ENCODE measurements at places on chromosomes 13 and 19.

DNA sequence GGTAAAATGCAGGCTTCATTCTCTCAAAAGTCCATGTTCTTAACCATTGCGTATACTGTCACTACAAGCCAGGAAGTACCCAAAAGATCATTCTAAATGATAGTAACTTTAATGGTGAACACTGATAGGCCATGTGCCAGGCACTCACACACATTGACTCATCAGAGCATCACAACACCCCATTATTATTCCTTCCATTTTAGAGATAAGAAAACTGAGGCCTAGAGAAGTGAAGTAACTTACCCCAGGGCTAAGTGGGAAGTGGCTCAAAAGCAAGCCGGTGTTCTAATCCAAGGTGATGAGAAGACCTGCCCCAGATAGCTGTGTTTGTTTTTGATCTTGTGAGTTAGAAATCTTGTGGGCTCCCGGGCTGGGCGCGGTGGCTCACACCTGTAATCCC, 1.4 kb upstream of the PHLDB3 start:
- DNase-seq, result no peak

DNA sequence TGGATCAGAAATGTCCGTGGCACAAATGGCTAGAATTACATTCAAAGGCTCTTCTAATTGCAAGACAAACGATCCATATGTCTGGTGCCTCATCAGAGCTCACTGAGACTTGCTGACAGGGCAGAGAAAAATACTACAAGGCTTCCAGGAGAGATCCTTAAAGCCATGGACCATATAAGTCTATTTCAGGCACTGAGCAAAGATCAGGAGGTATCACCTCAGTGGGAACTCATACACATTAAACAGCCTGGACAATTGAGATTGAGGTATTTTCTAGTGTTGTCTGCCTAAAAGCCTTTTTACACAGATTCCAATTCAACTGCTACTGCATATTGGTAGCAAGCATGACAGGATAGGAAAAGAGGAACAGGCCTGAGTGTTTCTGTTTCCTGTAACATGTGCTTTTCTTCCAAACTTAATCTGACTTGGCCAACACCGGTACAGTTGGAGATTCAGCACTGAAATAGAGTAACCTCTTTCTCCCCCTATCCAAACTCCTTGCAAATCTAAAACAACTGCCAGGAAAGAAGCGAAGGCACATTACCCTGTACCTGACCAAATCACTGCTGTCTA, 65.9 kb downstream of the SERP2 start:
- no peak for DNase-seq

DNA sequence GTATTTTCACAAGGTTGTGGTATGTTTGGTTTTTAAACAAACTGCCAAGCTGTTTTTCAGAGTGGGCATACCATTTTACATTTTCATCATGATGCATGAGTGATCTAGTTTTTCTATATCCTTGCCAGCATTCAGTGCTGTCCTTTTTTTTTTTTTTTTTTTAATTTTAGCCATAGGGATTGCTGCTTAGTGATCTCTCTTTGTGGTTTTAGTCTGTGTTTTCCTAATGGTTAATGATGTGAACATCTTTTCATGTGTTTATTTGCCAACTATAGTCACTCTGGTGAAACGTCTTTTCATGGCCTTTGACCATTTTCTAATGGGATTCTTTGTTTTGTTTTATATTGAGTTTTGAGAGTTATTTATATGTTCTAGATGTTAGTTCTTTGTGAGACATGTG, 59.7 kb downstream of the SHISA2 start:
- DNase-seq, result no peak

DNA sequence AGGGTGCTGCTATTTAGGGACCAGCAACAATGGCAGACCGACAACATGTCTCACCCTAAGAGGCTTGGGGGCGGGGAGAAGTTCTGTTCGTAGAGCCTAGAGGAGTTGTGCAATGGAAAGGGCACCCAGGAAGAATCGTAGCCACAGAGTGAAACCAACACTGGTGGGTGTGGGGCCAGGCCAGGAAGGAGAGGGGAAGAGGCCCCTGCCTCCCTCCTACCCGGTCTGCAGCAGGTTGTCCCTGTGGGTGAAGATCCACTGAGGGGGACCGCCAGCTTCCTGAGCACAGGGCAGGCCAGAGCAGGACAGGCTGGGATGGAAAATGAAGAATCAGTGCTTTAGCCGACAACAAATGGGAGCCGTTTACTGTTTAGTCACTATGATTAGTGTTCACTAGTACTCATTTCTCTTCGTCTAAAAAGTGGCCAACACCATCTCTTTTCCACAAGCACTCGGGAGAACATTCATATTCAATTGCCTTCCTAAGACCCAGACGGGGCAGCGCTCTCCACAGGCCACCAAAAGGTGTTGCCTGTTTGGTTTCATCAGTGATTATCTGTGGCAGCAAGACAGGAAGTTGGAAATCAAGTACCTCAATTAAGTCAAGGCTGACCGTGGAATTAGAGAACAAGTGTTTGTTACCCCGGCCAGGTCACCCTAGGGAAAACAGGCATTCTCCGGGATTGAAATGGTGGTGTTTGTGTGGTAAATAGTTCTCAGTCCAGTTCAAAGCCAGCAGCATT, 1.1 kb upstream of the ATP11A start:
- DNase-seq, result no peak

- no peak for DNase-seq
Observed at GRCh38 chr19:33376941-33377557, 3.5 kb downstream of the CEBPG start.

- DNase-seq, result no peak
Observed at GRCh38 chr19:49591731-49592485, 926 bp downstream of the PRR12 start.

GRCh38 chr19:16940626-16941025, 51.8 kb downstream of the F2RL3 start:
- no peak for DNase-seq

- no peak for DNase-seq
Observed at GRCh38 chr13:97117388-97117910, 104.7 kb upstream of the MBNL2 start.

DNA sequence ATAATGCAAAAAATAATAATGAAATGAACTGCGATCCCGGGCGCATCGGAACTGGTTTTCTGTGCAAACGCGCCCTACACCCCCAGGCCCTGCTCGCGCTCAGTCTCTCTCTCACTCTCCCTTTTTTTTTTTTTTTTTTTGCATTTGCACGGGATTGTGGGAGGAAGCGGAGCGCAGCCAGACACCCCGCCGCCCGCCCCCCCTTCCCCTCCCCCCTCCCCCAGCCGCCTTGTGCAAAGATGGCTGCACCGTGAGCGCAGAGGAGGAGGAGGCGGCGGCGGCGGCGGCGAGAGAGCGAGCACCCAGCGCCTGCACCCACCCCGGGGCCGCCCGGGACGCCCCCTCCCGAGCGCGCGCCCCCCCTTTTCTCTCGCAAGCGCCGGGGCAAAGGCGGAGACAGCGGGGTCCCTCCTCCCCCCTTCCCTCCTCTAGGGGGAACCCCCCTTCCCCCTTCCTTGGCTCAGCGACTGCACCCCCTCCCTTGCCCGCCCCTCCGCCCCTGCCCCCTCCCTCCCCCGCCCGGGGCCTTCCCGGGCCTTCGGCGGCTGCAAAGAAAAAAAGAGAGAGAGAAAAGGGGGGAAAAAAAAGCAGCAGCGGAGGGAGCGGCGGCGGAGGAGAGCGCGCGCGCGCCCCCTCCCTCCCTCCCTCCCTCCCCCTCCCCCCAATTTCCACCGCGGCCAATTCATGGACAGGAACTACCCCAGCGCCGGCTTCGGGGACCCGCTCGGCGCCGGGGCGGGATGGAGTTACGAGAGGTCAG, at the start of gene PRR12:
Gene PRR12 (plus strand): TSS at position 212 of the 760 bp plus-strand sequence. CDS start 473 bp downstream, at position 685.
- DNase-seq, result peak; percentile 53

GRCh38 chr13:53200498-53201453, 172.2 kb downstream of the OLFM4 start:
- DNase-seq, result peak; percentile 19

- DNase-seq, result no peak
Observed at GRCh38 chr19:57587529-57587928, 3.6 kb downstream of the ZIK1 start.

DNA sequence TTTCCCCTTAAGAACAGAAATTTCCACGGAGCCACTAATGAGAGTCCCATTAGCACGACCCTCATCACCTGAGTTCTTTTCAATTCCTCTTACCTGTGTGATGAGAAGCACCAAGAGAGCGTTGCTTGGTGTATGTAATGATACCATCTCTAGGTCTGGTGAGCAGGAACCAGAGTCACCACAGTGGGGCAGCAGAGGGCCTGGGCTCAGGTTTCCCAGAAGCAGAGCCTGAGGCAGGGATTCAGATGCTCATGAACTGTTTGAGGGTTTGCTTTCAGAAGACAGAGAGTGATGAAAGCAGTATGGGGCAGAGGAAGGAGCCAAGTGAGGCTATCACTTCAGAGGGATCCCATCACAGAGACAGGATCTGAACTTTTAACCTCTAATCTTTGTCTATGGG, 3.1 kb upstream of the PTPRH start:
- no peak for DNase-seq

DNA sequence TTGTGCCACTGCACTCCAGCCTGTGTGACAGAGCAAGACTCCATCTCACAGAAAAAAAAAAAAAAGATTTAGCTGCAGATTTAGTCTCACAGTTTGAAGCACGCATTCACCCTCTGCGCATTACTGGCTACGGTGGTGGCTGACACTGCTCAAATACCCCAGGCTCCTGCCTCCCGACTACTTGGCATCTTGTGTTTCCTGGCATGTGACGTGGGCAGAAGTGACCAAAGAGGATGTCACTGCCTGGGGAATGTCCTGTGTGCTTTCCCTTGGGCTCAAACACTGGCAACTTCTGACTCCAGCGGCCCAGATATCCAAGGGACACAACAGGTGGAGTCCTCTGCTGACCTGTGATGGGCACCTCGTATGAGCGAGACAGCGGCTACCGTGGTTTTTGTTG, 24.7 kb upstream of the EIF3G start:
- no peak for DNase-seq

- DNase-seq, result no peak
Observed at GRCh38 chr13:29758531-29759114, 91.8 kb downstream of the UBL3 start.

DNA sequence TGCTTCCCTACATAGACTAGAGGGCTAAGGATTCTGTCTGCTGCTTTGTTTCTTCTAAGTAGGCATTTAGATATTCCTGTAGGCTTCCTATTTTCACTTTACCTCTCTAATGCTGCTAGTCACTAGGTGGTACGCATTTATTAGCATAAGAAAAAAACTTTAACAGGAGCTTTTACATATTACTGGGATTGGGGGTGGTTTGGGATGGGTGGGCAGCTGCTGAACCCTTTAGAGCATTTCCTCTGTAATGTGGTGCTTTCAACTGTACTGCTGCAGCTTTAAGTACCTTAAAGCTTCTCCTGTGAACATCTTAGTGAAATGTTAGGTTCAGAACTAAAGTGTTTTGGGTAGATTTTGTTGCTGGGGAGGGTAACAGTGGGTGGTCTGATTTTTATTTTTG, 92.6 kb downstream of the ZNF486 start:
- no peak for DNase-seq

- no peak for DNase-seq
Observed at GRCh38 chr19:39335168-39335548, 685 bp downstream of the GMFG start.

DNA sequence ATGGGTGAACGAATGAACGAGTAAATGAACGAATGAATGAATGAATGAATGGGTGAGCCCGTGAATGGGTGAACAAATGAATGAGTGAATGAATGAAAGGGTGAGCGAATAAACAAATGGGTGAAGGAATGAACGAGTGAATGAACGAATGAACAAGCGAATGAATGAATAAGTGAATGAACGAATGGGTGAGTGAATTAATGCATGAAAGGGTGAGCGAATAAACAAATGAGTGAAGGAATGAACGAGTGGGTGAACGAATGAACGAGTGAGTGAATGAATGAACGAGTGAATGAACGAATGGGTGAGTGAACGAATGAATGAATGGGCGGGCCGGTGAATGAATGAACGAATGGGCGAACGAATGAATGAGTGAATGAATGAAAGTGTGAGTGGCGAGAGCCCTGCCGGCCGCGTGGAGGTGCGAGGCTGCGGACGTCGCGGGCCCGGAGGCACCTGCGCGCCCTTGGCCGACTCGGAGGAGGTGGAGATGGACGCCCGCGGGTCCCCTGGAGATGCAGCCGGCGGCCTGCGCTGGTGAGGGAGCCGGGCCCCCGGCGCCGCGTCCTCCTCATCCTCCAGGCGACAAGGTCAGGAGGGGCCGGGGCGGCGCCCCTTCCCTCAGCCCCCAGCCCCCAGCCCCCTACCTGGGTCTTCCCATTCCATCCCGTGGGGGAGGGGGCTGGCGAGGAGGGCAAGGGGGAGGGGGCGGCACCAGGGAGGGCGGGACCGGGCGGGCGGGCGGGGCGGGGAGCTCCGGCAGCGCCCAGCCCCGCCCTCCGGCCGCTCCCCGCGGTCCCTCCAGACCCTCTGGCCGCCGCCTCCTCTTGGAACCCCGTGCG, 15.4 kb downstream of the ANKRD24 start:
- DNase-seq, result no peak

- no peak for DNase-seq
Observed at GRCh38 chr19:33287927-33288326, 14.4 kb downstream of the CEBPA start.

GRCh38 chr13:95354680-95355487, 53.6 kb upstream of the ABCC4 start:
- no peak for DNase-seq

- no peak for DNase-seq
Observed at GRCh38 chr13:40377783-40378182, 288.7 kb downstream of the FOXO1 start.

- DNase-seq, result no peak
Observed at GRCh38 chr13:103066781-103067345, 646 bp upstream of the SLC10A2 start.

- DNase-seq, result no peak
Observed at GRCh38 chr19:6470173-6470572, 6.1 kb downstream of the CRB3 start.

- DNase-seq, result no peak
Observed at GRCh38 chr19:5692723-5693194, 2.7 kb downstream of the RPL36 start.

- no peak for DNase-seq
Observed at GRCh38 chr13:103044056-103044455, 22.2 kb downstream of the SLC10A2 start.

DNA sequence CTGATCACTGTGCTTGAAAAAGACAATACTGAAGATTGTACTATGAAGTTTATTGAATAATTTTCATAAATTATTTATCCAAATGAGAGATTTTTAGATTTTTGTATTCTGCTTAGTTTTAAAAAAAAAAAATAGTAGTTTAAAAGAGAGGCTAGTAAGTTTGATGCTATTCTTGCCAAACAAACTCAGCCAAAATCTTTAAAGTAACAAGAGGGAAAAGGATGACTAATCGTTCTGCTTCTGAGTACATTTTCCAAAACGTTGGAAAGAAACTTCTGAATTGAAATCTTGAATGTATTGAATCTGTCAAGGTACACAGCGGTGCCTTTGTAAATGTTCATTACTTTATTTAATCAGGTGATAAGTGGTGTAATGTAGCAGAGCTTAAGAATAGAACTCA, 34.4 kb downstream of the NUP58 start:
- no peak for DNase-seq

DNA sequence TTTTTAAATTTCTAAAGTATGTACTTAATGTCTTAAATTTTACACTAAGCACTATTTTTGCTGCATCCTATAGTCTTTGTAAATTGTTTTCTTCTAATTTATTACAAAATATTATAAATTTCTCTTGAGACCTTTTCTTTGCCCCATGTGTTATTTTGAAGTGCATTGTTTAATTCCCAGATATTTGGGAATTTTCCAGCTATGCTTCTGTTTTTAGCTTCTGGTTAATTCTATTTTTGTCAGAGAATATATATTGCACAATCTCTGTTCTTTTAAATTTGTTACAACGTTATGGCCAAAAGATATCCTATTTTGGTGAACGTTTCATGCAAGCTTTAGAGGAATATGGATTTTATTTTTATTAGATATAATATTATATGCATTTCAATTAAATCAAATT, 917.4 kb upstream of the MIR17HG start:
- DNase-seq, result no peak

- DNase-seq, result no peak
Observed at GRCh38 chr19:14395710-14396336, 14.6 kb downstream of the ADGRE5 start.

Data from NCI-H526 treated with DMSO at 0.1 percent for 48 hours (cell line).